NCI-H1417 (cell line): ENCODE measurements at places on chromosomes 2 and 18.

- DNase-seq: no peak
Observed at GRCh38 chr2:191064590-191064989, 50.6 kb upstream of the STAT1 start.

- no peak for DNase-seq
Observed at GRCh38 chr18:27865431-27865830, 311.5 kb downstream of the CDH2 start.

DNA sequence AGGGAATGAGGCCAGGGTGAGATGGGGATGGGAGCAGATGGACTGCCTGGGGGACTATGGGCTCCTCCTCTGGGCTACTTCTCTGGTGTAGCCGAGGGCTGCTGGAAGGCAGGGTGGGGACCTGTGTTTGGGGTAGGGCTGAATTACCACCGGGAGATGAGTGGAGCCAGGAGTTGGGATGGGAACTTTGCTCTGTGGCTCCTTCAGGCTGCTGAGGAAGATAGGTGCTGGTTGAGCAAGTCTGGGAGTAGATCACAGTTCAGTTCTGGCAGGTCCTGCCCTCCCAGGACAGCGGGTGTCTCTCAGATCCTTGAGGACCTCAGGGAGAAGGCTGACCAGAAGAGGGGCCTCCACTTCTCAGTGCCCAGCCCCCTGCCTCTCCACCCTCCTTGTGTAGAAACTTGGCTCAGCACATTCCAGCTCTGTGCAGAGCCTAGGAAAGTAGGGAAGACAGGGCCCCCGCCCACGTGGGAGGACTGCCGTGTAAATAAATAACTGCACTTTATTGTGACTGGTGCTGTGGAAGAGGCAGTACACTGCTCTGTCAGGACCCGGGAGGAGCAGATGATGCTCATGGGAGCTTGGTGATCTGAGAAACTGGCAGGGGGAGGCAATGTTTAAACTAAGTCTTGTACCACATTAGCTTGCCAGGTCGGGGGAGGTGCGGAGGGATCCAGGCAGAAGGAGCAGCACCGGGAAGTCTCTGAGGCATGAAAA is 15.3 kb downstream of the TET3 start:
- DNase-seq: no peak

DNA sequence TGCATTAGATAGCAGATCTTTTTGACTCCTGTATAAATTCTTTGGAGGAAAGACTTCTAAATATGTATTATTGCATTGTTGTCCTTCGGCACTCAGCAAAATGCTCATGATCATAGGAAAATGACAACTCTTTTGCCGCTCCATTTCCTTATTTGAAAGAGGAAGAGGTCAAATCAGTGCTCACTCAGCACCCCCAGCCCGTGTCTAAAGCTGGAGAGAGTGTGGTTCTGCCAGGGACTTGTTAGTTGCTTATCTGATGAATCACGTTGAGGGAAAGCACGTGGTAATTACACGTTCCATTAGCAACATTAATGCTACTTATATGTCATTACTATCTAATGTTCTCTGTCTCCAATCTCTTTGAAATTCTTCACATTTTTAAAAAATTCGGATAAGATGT is 46.0 kb upstream of the MBP start:
- no peak for DNase-seq

- DNase-seq: peak; percentile 34
Observed at GRCh38 chr2:219707496-219708285, 80.3 kb downstream of the SLC4A3 start.
